GM13976 (cell line): ENCODE measurements at places on chromosomes 12 and 14.

GRCh38 chr12:82593901-82594396 is 92.8 kb upstream of the TMTC2 start:
- no peak for DNase-seq

DNA sequence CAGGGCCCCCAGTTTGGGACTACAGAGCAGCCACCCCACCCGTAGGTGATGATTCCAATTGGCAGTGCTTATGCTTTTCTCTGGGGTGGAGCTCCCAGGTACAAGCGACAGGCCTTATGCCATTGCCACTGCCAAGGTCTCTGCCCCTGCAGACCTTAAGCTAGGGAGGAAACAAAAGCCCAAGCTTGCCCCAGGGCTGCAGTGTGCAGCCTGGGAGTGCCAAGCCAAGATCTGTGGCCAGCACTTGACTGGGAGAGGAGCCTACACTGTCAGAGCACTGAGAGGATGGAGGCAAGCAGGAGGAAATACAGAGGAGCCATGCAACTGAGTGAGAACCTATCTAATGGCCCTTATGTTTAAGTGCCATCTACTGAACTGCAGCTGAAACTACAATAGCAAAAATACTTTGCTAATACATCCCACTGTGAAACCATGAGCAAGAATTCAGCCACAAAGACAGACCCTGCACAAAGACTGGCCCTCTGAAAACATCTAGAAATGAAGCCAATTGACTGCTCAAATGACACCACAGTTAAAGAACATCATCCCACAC is 17.7 kb upstream of the ASCL1 start:
- no peak for DNase-seq

DNA sequence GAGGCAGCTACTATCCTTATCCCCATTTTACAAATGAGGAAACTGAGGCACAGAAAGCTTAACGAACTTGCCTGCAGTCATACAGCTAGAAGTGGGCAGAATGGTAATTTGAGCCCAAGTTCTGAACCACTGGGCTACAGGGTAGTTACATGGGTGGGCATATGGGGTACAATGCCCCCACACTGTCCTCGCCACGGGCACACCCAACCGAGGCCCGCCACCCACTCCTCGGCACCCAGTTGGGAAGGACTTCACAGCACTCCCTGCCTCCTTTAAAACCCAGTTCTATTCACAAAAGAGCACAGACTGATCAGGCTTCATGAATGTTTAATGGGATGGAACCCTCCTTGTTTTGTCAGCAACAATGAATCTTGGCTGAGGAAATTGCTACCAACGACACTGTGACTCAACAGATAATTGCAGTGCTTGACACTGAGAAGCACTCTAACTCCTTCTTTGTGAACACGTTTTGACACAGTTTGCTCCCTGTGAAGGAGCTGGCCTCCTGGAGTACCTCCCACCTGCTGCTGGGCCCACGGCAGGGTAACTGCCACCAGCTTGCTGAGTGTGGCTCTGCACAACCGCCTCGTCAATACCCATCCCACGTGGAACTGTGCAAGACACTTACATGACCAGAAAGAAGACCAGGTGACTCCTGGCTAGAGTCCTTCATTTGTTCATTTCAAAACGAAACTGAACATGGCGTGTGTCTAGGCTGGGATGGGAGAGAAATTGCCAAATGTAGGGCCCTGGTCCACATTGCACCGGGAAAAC is 63.5 kb downstream of the CLMN start:
- DNase-seq: no peak

DNA sequence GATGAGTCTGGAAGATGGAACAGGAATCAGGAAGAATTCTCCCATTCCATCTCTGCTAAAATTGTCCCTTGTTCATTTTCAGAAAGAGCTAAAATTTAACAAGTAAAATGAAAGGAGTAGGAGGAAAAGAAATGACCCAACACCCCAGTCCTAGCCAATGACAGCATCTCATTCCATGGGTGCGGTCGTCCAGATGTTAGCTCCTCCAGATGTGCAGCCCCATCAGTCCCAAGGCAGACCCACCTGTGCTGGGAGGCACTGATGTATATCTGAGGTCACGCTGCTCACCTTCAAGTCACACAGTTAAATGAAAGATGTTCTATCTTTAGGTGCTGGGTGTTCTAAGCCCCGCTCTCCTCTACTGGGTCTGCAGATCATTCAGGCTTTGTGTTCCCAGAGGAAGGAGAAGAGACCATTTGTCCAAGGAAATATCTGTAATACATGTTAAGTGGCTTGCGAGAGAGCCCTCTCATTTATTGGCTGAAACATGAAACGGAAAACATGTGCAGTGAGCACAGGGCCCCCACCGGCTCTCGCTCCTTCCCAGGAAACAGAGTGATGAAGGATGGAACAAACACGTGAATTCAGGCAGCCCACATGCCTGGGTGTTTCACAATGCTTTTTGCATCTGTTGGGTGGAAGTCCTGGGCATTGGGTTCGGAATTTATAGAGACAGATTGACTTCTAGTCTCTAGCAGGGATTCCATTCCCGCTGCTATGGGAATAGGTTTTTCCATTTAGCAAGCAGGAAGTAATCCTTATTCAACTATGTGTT is 294.6 kb downstream of the NUAK1 start:
- DNase-seq: no peak

GRCh38 chr12:49763006-49763591 is 21.7 kb downstream of the TMBIM6 start:
- DNase-seq: peak; percentile 77

DNA sequence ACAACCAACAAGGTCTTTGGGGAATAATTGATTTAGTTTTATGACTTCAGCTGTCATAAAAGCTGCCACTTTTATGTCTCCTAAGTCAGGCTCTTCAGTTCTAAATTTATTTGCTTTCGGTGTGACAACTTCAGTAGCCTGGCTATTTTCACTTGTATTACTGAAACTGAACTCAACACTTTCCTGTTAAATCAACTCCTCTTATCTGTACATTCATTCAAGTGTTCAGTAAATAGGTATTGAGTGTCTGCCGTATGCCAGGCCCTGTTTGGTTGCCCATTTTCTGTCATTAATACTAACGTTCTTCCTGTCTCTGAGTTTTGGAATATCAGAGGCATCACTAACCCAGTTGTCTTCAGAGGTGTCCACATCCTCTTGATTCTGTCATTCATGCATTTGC is 7.5 kb downstream of the UTP20 start:
- DNase-seq: no peak

DNA sequence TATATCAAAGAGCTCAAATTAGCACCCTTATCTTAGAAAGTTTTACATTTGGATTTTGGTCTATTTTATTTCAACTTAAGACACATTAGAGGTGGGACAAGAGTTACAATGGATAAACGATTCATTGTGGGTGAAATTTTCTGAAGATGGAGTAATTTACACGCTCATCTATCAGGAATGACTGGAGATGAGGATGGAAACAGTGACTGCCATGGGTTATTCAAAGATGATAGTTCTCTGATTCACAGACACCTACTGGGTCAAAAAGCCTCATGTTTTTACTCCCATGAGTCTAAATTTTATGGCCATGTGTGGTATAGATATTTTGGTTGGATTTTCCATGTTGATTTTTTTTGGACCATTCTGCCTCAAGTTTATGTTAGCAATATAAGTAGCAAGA is 22.1 kb downstream of the SAMD4A start:
- DNase-seq: no peak

DNA sequence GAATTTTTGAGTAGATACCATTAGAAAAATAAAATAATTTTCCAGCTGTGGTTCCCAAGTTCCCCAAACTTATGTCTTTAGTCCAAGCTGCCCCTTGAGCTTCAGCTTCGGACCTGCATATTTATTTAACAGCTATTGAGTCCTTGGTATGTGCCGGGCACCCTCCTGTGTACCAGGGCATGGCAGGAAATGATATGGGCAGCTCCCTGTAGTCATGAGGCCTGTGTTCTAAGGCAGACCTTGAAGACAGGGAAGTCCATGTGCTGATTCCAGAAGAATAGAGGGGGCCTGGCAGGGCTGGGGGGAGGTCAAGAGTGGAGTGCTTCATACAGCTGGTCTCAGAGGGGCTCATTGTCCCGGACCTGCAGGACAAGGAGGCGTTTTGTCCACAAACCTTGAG is 29.2 kb downstream of the TRAF3 start:
- DNase-seq: no peak

DNA sequence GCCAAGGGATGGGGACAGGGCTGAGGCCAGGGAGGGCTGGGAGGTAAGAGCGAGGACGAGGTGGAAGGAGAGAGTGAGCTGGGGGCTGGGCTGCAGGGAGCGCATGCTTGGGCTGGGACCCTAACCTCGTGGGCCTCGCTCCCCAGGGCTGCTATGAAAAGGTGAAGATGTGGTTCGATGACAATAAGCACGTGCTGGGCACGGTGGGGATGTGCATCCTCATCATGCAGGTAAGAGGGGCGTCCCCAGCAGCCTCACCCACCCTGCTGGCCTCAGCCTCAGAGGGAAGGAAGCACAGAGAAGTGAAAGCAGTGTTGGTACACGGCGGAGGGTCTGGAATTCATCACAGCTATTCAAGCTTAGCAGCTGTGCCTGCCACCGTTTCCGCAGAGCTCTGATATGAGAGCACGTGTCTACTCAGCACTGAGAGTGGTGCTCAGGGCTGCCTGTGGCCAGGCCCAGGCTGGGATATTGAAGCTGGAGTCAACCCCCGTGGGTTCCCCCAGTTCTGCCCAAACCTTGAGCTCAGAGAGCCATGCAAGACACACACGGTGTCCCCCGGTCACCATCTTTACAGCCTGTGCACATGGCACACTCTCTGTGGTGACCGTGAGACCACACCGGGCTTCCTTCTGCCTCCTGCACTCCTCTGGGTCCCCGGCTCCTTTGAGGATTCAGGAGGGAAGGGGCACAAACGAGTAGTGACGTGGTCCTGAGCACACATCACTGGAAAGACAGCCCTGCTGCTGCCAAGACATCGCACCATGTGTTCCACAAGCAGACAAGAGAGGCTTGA is 204.6 kb downstream of the TSPAN9 start:
- DNase-seq: no peak

GRCh38 chr14:95649230-95649629 is 37.0 kb upstream of the TCL1B start:
- DNase-seq: no peak

DNA sequence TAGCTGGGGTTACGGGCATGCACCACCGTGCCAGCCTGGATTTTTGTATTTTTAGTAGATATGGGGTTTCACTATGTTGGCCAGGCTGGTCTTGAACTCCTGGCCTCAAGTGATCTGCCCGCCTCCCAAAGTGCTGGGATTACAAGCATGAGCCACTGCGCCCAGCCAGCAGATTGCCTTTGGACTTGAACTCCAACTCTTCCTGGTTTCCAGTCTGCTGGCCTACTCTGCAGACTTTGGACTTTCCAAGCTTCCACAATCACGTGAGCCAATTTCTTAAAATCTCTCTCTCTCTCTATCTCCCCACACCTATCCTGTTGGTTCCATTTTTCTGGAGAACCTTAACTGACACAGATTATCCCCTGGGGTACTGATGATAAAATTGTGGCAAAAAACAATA is 55.0 kb downstream of the EMP1 start:
- DNase-seq: no peak

- DNase-seq: no peak
Observed at GRCh38 chr12:63152321-63152700, 1.3 kb upstream of the AVPR1A start.

- no peak for DNase-seq
Observed at GRCh38 chr14:96727491-96727890, 69.7 kb upstream of the VRK1 start.

GRCh38 chr12:124543590-124544310 is 23.7 kb downstream of the NCOR2 start:
- no peak for DNase-seq

DNA sequence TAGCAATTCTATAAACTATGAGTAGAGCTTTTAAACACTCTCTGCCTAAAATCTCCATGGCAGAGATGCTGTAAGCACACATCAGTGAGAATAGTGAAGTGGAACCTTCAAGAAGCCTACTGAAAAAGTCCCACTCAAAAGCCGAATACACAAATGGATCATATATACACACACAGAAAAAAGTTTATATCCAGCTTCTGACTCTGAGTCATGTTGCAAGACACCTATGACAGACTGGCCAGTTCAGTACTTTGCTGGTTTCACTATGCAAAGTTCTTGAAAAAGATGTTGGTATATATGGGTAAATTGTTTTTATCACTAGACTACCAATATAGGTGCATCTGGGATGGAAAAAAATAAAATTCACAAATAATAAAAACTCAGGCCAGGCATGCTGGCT is 126.1 kb downstream of the KCNK10 start:
- DNase-seq: no peak

- no peak for DNase-seq
Observed at GRCh38 chr12:30806989-30807694, 52.4 kb upstream of the CAPRIN2 start.

DNA sequence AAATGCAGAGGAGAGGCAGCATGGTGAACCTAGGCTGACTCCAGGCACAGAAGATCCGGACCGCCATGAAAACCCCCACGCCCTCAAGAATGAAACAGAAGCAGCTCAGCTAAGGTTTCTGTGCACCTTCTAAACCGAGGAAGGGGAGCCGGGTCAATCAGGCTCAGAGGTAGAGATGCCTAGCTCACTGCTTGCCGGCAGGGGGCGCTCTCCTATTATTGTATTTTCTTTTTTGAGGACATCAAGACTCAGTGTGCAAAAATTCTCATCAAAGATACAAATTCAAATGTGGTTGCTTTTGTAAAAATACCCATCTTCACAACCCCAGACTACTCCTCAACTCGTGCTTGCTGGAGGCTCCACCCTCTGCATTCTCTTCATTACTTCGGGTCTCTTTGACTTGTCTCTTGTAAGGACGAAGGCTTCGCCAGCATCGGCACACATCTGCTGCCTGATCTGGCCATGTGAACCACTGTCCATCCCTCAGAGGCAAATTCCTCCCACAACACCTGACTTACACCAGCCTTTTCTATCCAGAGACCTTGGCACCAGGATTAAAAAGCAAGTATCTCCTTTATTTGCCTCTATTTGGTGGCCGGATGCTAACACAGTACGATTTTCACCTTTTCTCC is 33.4 kb upstream of the RNASE3 start:
- DNase-seq: peak; percentile 61

- no peak for DNase-seq
Observed at GRCh38 chr14:68109132-68109900, 289.7 kb downstream of the RAD51B start.

DNA sequence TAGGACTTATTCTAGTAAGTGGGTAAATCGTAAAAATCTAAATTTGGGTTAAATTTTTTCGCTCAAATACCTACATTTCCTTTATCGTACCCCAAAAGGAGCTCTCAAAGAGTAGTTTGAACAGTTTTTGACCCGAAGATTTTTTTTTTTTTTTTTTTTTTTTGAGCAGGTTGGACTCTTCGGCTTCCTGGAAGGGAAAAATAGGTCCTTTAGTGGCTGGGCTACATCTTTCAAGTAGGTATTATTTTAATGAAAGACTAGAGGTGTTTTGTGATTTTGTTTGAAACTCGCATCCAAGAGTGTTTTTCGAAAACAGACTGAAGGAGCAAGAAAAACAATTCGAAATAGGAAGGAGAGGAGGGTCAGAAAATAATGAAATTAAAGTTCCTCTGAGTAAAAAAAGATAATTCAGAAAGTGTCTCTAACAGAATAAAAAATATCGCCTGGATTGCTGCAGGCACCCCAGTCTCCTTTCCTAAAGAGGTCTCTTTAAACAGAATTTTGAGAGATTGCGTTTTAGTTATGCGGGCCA is 6.0 kb downstream of the CDKN1B start:
- no peak for DNase-seq
